ENCODE measurements at places on chromosomes 2 and 18.

GRCh38 chr2:138827426-138828054, 47.4 kb upstream of the NXPH2 start:
- DNase-seq = peak; percentile 68

GRCh38 chr2:30984148-30984547, 154.1 kb downstream of the GALNT14 start:
- DNase-seq = no peak

GRCh38 chr2:50538147-50538546, 493.8 kb downstream of the NRXN1 start:
- DNase-seq = no peak

DNA sequence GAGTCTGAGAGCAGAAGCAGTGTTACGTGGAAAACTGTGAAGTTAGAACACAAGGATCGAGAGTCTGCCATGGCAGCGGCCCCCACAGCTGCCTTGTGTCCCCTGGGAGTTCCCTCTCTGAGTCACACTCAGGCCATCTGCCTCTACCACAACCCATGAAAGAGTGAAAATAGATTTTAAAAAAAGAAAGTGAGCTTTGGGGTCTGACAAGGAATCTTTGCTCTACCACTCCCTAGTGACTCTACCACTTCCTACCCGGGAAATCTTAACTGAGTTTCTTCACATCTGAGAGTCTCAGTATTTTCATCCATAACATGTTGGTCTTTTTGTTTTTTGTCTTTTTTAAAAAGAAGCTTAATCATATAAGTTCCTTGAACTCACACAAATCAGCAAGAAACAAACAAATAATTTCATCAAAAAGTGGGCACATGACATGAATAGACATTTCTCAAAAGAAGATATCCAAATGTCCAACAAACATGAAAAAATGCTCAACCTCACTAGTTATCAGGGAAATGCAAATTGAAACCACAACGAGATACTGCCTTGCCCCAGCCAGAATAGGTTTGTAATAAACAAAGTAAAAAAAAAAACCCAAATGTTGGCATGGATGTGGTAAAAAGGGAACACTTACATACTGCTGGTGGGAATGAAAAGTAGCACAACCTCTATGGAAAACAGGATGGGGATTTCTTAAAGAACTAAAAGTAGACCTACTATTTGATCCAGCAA, 2.4 kb upstream of the MSGN1 start:
- peak; percentile 55 for DNase-seq

DNA sequence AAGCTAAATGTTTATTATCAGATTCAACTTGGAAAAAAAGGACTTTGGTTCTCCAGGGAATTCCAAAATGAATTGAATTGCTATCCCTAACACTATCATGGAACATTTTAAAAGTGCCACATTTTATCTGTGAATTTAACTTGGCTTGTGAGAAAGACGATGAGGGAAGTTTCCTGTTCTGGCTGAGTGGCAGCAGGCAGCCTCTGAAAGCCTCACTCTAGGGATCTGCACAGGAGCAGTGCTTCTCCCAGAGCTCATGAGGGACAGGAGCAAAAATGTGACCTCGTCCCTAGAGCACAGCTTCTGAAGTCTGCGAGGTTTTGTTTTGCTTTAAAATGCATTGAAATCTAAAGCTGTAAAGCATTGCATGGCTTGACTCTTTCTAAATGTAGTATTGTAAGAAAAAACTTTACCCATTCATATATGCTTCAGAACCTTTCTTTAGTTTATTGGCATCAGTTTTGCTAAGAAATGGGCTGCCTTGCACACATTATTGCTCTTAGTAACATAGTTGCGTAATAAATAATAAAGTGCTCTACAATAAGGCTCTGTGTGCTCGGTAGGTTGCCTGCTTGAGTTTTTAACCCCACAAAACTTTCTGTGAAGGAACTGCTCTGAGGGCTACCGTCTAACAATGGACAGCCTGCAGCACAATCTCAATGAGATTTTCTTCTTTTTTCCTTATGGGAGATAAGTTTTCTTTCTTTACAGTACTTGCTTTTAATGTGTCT, 136.2 kb upstream of the CDCA7 start:
- DNase-seq = no peak

GRCh38 chr18:9868857-9869714, 16.7 kb upstream of the TXNDC2 start:
- no peak for DNase-seq

DNA sequence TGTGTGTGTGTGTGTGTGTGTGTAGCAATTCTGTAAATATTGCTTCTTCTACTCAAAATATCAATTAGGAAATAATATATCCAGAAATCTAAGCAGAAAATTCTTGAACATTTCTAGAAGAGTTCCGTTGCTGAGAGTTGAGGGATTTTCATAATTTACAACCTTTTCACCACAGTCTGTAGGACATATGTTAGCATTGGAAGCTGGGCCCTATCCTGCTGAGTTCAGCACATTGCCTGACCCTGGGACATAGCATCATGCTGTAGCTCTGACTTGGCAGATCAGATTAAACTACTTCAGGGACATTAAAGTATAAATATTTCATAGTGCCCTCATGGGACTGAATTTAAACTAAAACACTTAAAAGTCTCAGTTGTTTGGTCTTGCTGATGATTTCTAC, 129.2 kb upstream of the KCNH7 start:
- no peak for DNase-seq

DNA sequence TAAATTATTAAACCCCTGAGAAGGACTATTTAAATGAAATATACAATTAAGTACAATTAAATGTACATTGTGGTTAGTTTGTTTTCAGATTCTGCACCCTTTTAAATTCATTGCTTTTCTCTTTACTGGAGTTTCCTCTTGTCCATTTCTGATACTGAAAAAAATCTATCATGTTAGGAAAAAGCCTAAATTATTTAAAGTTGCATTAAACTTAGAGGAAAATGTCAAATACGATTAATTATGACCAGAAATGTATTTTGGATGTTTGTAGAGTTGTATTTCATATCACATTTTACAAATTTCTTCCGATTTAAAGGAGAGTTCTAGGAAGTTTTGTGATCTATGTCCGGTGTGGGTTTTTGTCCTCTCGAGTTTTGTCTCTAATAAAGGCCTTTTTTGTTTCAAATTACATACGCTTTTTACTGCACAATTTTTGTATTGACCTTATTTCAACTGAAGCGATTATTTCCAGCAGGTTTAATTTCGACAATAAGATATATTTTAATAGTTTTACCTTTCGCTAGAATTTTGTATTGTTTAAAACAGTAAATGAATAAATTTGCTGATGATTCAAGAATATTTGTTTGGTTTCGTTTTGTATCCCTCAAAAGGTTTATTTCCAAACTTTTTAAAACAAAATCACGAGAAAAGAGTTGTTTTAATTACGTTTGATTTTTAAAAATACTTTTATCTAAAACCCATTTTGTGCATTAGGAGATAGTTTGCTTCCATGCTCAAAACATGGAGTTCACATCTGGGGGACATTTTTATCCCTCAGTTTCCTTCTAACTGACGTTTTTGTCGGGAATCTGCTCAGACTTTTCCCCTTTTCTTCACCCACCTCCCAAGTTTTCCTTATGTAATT, 3.3 kb upstream of the SATB2 start:
- no peak for DNase-seq

DNA sequence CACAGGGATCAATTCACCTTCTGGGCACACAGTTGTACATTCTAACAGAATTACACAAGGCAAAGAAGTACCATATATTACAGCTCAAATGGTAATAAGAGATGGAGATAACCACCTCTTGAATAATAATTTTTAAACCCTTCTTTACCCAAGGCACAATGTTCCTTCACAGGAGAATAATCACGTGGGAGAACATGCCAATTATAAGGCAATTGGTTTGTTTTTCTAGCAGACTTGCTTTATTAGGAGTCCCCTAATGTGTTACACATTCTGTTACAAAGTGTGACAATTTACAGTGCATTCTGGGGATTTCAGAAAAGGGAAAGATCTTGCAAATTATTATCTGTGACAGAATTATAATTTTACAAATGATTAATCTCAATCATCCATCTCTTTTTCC, 380.3 kb downstream of the RND3 start:
- DNase-seq = no peak

DNA sequence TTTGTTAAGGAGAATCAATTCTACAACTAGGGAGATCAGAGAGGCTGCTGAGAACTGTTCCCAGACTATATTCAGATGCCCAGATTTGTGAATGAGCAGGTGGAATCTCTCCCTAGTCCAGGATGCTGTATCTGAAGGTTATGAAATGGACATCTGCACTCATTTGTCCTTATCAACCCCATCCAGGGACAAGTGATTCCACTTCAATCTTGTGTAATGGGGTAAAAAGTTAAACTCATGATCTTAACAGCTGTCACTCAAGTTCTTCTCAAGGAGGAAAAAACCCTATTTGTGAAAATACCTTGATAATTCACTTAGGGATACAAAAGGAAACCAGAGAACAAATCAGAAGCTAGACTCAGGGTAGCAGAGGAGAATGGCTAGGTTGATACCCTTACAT, 144.8 kb downstream of the PLCL1 start:
- no peak for DNase-seq

DNA sequence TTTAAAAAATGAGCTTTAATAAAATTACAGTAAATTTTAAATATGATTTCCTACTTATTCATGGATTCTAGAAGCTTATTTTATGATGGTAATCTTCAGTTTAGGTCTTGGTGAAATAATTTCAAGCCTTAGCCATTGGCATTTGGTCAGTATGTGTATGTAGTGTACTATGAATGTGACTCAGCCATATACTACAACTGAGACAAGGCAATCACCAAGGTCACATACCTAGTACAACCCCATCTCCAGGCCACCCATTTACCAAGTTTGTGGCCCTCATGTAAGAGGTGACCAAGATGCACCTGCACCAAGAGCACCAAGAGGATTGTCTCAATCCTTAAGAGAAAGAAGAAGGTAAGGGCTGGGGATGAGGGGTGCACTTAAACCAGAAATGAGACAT, 54.8 kb upstream of the FRZB start:
- no peak for DNase-seq

DNA sequence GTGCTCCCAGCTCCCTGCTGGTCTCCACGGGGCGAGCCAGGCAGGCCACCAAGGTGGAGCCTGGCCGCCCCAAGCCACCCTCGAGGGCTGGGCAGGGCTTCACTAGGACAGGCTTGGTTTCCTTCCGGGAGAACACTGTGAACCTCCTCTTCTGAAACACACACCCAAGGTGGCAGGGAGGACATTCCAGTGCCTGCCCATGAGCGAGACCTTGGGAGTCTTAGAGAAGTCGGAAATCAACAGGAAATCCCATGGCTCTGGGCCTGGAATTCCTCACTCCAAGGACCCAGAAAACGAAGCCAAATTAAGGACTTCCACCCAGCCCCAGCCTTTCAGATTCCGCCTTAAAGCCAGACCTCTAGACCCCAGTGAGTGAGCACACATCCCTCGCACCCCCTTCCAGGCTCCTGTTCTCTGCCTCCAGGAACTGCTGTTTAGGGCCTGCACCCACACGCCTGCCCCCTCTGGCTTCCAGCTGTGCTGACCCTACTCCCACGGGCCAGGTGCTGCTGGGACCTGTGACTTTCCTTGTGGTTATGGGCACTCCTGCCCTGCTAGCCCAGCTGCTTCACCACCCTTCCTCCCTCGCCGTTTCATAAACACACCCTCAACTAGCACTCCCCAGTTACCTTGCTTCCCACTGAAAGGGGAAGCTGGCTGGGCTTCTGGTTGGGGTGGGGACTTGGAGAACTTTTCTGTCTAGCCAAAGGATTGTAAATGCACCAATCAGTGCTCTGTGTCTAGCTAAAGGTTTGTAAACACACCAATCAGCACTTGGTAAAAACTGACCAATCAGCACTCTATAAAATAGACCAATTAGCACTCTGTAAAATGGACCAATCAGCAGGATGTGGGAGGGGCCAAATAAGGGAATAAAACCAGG, 13.7 kb downstream of the GPR17 start:
- DNase-seq = no peak

DNA sequence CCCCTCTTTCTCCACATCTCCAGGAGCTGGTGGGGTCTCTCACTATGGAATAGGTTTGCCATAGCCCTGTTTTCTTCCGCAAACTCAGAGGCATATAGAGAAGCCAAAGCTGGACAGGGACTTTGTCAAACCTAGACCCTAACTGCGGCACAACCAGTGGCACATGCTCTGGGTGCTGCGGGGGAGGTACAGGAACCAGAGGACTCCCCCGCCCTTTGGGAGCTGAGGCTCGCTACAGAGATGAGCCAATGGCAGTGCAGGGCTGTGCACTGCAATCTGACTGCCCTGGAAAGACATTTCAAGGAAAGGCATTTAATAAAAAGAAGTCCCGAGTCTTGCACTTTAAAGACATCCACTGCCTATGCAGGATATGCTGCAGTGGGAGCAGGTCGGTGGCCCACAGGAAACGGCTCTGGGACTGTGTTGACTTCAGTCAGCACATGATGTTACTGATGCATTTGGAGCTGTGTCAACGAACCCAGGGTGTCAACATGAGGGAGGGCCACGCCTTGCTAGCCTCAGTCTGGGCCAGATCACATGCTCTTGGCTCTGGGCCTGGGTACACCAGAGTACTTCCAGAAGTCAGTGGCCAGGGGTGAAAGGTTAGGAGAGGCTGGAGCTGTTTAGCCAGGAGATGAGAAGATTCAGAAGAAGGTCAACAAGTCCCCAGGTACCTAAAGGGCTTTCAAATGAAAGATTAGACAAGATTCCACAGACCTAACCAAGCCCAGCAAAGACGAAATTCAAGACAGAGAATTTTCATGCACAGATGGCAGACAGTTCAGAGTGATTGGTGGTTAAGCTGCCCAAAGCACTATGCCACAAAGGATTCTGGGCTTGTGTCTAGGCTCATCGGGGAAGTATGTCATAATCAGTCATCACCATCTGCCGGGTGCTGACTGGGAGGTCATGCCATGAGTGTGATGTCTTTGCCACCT, 8.2 kb downstream of the SLC35F6 start:
- DNase-seq = peak; percentile 41

GRCh38 chr2:168700615-168701245, 101.7 kb upstream of the NOSTRIN start:
- peak; percentile 25 for DNase-seq

All from fibroblast of upper back skin (primary cell).